GM12878 (cell line): ENCODE measurements at places on chromosomes 3 and 15. TPM values are rescaled to one million over a fixed set of nuclear protein-coding genes. Genes with fewer than 3 reads are reported as not detected.

GRCh38 chr3:36597422-36597821 is 166.9 kb downstream of the DCLK3 start:
- DNase-seq, result no peak

DNA sequence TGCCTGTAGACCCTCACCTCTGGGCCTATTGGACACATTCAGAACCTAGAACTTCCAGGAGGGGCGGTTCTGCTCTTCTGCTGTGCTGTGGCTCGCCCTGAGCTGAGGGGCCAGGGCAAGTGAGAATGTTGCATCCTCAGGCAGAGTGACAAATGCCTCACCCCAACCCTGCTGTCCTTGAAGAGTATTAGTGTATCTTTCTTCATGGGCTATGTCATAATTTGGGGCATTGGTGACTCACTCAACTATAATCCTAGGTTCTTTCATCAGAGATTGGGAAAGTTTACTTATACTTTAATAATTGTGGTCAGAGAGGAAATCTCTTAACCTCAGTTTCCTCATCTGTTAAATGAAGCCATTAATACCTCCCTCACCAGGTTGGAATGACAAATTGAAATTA is 143.8 kb downstream of the SV2B start:
- DNase-seq, result no peak

- no peak for DNase-seq
Measured at GRCh38 chr3:194688200-194688740, 2.6 kb downstream of the FAM43A start.

DNA sequence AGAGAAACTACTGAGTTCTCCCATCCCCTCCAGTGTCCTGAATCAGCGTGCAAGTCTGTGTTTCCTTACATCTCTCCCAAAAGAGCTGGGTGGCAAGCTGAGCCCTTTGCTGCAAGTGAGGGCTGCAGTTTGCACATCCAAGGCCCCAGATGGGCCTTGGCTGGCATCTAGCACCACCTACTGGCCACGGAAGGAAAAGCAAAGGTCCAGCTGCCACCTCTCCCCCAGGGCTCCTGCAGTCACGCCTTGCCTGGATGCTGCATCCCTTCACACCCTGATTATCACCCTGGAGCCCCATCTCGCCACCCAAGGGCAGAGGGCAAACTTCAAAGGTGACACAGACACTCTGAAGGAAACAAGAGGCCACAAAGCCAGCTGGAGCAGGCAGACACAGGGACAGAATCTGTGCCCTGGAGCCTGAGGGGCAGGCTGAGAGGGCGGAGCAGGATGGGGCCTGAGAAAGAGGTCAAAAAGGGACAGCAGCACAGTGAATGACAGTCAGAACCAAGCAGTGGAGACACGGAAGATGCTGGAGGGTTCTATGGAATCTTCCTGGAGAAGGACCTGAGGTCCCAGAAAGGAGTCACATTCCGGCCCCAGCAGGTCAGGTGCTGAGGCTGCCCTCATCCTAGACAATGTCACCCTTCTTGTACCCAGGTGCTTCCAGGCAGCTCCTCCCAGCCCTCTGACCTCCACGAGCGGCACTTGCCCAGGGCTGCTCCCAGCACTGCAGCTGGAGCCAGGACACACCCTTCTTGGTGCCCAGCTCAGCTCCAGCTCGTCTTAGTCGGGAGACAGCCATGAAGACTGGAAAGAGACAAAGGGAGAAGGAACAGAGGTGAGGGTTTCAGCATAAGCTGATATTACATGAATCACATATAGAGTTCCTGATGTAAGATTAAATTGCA is 18.3 kb upstream of the NTRK3 start:
- no peak for DNase-seq

DNA sequence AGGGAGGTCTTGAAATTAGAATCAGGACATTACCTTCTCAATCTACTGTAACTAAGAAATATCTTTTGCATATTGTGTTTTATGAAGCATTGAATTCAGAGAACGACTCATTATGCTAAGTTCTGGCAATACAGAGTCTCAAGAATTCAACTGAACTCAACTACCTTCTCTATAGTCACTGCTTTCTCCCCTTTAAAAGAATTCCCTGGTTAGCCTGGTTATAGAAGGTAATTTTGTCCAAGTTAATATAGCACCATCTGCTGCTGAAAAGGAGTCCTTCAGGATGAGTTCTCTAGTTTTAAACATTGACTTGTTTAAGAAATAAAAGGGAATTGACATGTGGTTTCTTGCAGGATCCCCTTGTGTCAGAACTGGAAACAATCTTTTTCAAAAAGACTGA is 60.2 kb downstream of the IL16 start:
- no peak for DNase-seq

DNA sequence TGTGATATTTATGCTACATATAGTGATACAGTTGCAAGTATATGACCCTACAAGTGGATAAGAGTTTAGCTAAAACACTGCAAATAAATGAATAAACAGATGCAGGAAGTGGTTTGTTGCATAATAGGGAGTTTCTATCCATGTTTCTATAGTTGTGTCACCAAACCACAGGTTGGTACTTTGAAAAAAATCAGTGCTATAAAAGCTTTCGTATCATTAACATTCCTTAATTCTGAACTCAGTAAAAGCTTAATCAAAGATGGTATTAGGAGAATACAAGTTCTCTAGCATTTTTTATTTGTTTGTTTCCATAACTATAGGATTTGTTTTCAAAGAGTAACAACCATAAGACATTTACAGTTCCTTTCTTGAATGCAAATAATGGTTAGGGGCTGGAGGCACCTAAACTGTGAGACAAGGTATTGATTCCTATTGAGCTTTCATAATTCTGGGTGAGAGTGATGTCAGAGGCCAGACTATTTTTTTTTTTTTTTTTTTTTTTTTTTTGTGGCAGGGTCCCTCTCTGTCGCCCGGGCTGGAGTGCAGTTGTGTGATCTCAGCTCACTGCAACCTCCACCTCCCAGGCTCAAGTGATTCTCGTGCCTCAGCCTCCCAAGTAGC is 29.6 kb downstream of the CPOX start:
- DNase-seq, result no peak

- DNase-seq, result no peak
Measured at GRCh38 chr3:70570584-70570983, 258.1 kb upstream of the MDFIC2 start.

DNA sequence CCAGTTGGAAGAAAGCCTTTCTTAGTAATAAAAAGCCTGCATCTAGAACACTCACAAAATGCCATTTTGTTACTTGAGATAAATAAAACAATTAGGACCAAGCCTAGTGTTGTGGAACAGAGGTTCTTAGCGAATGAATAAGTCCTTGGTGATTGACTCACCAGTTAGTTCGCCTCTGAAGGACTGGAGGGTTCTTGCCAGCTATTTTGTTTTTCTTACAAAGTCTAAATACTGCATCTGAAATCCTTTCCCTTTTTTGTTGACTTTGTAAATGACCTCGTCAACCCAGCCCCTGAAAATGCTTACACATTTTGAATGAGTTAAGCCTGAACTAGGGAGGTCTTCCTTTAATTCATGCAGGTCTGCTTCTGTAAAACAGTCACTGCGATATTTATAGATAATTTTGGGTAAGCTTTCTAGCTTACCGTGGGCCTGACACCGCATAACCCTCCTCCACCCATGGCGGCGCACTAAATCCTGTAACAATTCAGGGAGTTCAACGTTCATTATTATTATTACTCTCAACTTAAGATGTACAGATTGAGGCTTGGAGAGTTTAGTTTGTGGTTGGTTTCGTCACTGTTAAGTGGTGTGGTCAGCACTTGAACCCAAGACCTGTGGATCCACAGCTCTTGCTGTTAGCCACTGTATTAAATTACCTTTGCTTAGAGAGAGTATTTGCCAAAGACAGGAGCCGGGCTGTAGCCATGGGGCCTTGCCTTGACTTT is 45.0 kb upstream of the SACM1L start:
- no peak for DNase-seq

DNA sequence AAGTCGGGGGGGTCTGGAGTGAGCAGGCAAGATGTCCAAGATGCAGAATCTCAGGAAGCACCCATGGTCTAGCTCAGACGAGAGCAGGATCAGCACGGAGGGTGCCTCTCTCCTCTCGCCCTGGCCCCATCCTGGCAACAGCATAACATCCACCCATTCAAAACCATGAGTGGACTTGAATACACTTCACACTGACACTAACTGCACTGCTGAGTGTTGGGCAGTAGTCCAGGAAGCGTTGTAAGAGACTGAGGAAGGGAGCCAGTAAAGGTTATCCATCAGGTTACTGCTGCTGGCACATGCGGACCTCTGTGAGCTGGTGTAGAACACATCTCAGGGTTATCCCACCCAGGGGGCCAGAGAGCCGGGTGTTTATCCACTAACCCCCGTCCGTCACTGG is 131.0 kb upstream of the TOPAZ1 start:
- DNase-seq, result no peak

- DNase-seq, result no peak
Measured at GRCh38 chr15:51375966-51376640, 34.6 kb downstream of the GLDN start.

GRCh38 chr3:128266453-128266852 is 113.2 kb downstream of the EEFSEC start:
- no peak for DNase-seq

DNA sequence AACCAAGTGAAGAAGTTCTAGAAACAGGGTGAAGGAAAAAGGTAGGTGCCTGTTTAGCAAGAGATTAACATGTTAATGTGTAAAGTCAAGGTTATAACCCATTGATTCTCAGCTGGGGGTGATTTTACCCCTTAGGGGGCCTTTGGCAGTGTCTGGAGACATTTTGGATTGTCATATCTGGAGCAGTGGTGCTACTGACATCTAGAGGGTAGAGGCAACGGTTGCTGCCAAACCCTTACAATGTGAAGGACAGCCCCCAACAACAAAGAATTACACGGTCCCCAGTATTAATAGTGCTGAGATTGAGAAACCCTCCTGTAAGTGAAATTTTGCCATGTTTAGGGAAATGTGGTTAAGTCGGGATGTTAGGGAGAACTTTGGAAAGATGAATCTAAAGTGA is 74.7 kb downstream of the CRYBG3 start:
- DNase-seq, result no peak

- no peak for DNase-seq
Measured at GRCh38 chr3:100915706-100916495, 77.3 kb downstream of the ABI3BP start.

DNA sequence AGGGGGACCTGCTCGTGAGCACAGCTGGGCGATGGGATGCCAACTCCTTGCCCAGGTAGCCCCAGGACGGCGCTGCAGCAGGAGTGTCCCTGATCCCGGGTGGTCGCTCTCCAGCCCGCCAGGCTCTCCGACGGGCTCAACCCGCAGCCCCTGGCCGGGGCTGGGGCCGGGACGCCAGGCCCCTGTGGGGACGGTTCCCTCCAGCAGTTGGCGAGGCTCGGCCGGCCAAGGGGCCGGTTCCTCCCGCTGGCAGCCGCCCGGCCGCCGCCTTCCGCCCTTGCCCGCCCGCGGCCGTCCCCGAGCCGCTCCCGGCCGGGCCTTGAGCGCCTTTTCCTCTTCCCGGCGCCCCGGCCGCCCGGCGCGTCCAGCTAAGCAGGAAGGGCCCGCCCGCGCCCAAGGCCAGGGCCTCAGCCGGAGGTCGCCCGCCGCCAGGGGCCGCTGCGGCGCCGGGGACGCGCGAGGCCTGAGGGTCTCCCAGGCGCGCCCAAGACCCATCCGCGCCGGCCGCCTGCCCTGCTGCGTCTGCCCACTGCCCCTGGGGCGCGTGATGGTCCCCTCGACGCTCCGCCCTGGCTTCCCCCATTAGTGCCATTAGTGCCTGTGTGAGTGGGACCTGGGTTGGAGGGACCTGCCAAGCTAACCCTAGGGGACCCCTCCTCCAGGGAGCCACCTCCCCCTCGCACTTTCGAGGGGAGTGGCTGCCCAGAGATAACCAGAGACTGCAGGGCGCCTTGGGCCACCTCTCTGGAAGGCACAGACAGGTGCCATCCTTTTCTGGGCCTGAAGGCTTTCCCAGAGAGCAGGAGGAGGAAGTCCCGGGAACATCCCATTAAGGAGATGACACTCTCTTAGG is 106.4 kb downstream of the FBLN2 start:
- DNase-seq, result no peak

DNA sequence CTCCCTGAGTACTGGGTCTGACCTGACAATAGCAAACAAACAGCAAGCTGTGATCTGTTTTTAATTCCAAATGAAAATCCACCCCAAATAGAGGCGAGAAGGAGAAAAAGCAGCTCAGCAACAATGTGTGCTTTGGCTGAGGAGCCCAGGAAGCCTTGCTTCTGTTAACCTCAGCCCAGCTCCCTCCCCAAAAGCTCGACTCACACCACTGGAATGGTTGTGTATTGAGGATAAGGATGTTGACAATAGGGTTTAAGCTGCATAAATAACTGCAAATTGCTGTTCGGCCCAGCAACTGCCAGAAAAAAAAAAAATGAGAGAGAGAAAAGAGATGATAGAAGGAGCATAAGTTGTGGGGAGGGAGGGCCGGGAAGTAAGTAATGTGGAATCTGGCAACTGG is 104.0 kb upstream of the TBC1D5 start:
- no peak for DNase-seq

- DNase-seq, result no peak
Measured at GRCh38 chr15:81299630-81300273, 24.2 kb downstream of the STARD5 start.

DNA sequence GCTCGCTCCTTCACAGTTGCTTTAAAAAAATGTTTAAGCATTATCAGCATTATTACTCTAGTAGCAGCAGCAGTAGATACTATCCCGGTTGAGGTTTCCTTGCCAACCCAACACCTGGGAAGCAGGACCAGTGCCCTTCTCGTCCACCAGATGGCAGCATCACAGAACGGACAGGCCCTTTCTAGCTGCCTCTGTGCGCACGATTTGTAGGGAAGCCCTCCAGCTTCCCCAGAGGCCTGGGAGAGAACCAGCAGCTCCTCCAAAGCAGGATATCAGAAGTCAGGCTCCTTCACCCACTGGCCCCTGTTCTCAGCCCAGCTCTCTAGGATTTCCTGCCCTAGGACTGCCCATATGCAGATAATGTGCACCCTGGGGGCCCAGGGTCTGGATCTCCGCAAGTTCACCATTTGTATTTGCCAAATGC is 16.8 kb upstream of the ESYT3 start:
- no peak for DNase-seq

GRCh38 chr3:86251781-86252180 is 739.2 kb downstream of the VGLL3 start:
- DNase-seq, result no peak

GRCh38 chr3:13890377-13891016 is 10.6 kb upstream of the WNT7A start:
- DNase-seq, result no peak

MAGI1 gene
- total RNA-seq, result 0.40 and 0.49 TPM in 2 replicates

DUOX1 gene
- 0.08 and 0.26 TPM in 2 replicates for total RNA-seq

HGD gene
- total RNA-seq, result 0.51 and 0.72 TPM in 2 replicates

AADACL2 gene
- not detected in 2 replicates for total RNA-seq

GOLGA8M gene
- not detected in 2 replicates for total RNA-seq

NR2F2 gene
- 9.4 and 10.1 TPM in 2 replicates for total RNA-seq

HTR3C gene
- not detected in 2 replicates for total RNA-seq

GOLGA8K gene
- total RNA-seq, result not detected in 2 replicates
